ENCODE measurements at places on chromosomes 7 and 10.

DNA sequence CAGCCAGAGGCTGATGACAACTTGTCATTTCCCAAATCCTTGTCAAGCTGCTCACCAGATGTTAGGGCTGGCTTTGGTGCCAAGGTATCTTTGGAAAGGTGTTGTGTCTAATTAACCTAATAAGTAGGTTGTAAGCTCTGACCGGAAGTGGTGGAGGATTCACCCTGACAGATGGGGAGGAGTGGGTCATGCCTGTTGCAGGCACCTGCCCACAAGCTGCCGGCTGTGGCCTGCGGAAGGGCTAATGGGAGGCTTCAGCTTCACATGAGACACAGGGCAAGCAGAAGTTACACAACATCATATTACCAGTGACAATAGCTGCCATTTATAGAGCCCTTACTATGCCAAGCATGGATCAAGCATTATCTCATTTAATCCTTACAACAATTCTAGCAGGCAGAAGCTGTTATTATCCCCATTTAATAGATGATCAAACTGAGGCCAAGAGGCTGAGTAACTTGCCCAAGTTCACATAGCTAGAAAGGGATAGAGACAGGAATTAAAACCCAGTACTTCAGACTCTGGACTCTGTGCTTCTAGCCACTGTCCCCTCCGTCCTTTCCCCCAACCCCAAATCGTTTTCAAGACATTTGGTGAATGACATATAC, 63.1 kb upstream of the DUSP5 start:
- DNase-seq = no peak

DNA sequence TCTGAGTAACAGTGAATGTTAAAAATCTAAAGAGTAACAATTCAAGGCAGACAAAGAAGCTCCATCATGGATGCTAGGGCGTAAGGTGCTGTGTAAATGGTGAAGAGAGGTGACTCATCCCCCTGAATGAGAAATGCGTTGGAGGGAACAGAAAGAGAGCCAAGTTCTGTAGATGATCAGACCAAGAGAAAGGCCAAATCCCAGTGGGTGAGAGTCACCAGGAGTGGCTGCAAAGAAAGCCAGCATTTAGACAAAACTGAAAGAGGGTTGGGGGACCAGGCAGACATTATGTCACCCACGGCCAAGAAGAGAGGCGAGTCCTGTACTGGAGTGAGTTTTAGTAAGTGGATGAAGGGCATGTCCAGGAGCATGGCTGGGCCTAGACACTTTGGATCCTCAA, 153.1 kb downstream of the TRIL start:
- no peak for DNase-seq

- DNase-seq = no peak
Measured at GRCh38 chr7:78924581-78924980, 528.9 kb downstream of the MAGI2 start.

- DNase-seq = no peak
Measured at GRCh38 chr10:78992333-78992732, 76.4 kb upstream of the ZMIZ1 start.

DNA sequence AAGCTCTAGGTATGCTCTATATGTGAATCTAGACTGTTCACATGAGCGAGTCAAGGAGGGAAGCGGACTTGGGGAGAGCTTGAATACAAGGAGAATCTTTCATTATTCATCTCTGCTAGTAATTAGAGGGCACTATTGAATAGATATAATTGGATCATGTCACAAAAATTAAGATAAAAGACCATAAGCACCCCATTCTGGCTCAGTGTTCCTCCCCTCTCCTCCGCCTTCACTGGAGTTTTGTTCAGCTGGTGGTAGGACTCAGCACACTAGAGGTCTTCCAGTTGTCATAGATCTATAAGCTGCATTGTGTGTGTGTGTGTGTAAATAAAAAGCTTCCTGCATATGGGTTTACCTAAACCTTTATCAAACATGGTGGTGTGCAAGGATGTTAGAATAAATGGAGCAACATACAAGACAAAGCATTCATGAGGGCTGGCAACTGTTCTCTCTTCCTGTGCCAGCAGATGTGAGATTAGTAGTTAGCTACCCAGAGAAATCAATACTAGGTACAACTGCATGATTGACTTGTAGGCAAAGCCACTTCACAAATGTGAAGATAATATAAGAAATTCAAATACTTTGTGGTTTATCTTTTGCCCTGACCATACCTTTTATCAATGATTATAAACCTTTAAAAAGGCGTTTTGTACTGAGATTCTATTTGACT, 142.6 kb downstream of the CREB5 start:
- DNase-seq = no peak

DNA sequence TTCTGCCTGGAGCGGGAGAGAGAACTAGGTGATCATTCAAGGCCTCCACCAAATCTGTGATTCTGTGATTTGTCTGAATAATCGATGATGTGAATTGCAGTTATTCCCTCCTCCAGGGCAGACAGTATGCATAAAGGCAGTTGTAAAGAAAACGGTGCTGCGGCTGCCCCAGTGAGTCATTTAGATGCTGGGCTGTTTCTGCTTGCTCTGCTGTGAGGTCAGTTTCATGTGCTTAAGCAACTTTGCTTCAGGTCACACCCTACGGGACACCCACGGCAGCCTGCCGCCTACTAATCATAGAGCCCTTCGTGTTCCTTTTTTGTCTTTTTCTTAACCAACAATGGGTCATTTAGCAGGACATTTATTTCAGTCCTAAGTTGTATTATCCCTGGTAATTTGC, 158.1 kb upstream of the PITRM1 start:
- DNase-seq = no peak

DNA sequence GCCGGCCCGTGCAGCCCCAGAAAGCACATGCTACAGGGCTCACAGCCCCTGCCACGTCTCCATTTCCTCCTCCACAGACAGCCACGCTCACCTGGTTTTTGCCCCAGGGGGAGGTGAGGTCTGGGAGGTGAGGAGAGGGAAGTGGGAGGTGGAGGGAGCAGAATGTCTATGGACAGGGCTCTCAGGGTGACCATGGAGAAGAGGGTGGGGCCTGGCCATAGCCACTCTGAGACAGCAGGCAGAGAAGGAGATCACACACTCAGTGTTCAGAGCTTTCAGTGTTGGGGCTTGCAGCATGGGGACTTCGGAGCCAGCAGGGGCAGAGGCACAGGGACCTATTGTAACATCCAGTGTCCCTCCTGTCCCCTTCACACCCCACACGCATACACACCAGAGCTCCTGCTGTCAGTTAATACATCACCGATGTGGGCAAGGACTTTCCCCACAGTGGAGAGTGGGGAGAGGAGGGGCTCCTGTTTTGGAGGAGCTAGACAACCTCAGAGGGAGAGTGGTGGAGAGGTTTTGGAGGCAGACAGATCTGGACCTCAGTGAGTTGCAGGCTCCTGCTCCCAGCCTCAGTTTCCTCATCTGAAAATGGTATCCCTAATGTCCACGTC, 14.4 kb downstream of the WDFY4 start:
- DNase-seq = no peak

- no peak for DNase-seq
Measured at GRCh38 chr10:85612378-85612775, 754.2 kb downstream of the GRID1 start.

Data from left hindlimb (tissue), 1 donor.